Activated CD4-positive, CD25-positive, alpha-beta regulatory T cell (primary cell): ENCODE measurements at places on chromosomes 4 and X.

- DNase-seq: no peak
Measured at GRCh38 chrX:134868771-134869495, 121.9 kb upstream of the SMIM10 start.

GRCh38 chr4:40960941-40961340 lies 211.2 kb downstream of the NSUN7 start:
- DNase-seq: no peak

- DNase-seq: no peak
Measured at GRCh38 chr4:56863441-56864139, 42.1 kb upstream of the SPINK2 start.

GRCh38 chr4:73161527-73162185 lies 92.1 kb upstream of the COX18 start:
- DNase-seq: no peak

DNA sequence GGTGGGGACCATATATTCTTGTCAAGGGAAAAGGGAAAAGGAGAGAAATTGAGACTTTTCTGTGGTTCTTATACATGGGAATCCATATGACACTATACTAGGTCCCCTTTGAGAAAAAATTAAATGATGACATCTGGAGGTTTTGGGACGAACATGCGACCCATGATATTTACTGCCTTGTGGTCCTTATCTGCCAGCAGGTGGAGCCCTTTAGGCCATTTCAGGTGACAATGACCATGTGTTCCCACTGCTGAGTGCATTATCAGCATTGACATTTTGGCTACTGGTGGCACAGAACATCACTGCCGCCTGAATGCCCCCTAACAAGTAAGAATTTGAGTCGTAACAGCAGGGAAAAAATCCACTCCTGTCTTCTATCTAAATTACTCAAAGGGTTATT lies 843.4 kb downstream of the FSTL5 start:
- DNase-seq: no peak

DNA sequence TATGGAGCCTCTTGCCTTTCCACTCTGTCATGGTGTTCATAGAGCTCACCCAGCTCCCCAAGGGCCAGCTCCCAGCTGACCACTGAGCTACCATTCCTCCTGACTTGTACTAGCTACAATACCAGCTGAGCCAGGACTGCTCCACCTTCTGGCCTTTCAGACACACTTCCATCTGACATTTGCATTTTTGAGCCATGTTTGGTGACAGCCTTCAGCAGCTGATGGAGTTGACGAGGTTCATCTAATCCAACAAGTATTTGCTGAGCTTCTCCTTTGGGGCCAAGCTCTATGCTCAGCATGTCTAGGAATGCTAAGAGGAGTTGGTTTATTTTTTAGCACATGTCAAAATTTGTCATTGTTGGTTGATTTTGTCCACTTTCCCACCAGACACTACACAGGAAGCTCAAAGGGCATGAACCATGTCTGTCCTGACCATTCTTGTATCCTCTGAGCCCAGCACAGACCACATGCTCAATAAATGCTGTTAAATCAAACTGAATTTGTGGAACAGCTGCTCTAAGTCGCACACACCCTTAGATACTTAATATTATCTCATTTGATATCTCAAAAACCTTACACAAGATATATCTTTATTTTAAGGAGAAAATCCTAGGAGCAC lies 142.6 kb upstream of the PPARGC1A start:
- no peak for DNase-seq
